Right lobe of liver (tissue), 6 donors: ENCODE measurements at places on chromosomes 3 and 15.

- no peaks in the 10 kb centered on the region for H3K4me1 ChIP-seq
- no peak overlapping the region for H3K4me3 ChIP-seq
- H3K27ac ChIP-seq: no peak overlapping the region
These were observed 249.2 kb downstream of the DOCK3 start for GRCh38 chr3:50923955-50924354.

DNA sequence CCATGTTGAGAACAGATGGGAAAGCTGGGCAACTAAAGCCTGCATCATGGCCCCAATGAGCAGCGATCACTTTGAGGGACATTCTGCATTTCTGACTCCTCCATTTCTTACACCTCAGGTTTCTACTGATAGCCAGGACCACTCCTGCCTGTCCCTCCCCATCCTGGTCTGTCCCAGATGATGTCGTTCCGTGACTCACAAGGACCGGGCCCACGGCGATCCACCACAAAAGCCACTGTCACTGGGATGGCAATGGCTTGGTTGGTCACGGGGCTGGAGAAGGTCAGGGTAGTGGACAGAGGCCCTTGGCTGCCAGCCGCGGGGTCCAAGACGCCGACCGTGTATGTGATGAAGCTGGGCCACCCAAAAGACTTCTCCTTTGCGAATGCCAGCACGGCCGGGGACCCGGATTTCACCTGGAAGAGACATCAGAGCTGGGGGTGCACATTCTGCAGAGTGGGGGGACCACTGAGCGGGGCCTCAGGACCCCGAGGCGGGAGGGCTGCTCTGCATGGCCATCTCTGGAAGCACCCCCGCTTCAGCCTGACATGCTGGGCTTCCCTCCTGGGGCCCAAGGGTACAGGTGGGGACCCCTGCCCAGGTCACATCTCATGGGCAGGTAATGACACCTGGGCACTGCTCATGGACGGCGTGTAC is 100.4 kb downstream of the NUP210 start:
- no peak for DNase-seq
- H3K27me3 ChIP-seq: no peaks in the 10 kb centered on the region
- no peaks in the 10 kb centered on the region for H3K36me3 ChIP-seq
- no peaks in the 10 kb centered on the region for H3K4me1 ChIP-seq

- no peaks in the 10 kb centered on the region for H3K36me3 ChIP-seq
- no peak overlapping the region for H3K27ac ChIP-seq
- DNase-seq: no peak
- H3K4me3 ChIP-seq: no peak overlapping the region
These were observed 557.6 kb upstream of the ADAMTS9 start for GRCh38 chr3:65245133-65246063.

- no peaks in the 10 kb centered on the region for H3K27me3 ChIP-seq
- DNase-seq: peak; percentile 44
- no peak overlapping the region for H3K4me3 ChIP-seq
- H3K36me3 ChIP-seq: no peaks in the 10 kb centered on the region
- H3K4me1 ChIP-seq: no peaks in the 10 kb centered on the region
- no peak overlapping the region for H3K27ac ChIP-seq
These were observed 16.8 kb upstream of the MCCC1 start for GRCh38 chr3:183116025-183116614.

DNA sequence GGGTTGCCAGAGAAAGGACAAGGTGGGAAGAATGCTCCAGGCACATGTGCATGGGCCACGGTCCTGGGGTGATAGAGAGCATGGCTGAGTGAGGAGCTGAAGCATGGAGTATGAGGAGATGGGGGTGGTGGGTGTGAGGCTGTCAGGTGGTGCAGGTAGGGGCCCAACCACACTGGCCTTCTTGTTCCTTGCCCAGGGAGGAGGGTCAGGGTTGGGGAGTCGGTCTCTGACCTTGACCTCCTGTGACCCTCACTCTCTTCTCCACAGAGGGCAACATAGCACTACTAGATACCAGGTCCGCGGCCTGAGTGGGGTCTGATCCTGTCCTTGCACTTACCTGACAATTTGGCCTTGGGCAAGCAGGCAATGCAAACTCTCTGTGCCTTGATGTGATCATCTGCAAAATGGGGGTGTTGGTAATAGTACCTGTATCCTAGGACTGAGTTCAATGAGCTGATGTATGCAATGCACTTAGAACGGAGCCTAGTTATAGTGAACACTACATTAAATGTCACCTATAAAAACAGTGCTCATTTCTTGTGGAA is 75.2 kb downstream of the EEFSEC start:
- H3K27me3 ChIP-seq: no peaks in the 10 kb centered on the region
- no peaks in the 10 kb centered on the region for H3K4me1 ChIP-seq
- no peak overlapping the region for H3K27ac ChIP-seq
- no peak for DNase-seq
- H3K36me3 ChIP-seq: no peaks in the 10 kb centered on the region
- no peak overlapping the region for H3K4me3 ChIP-seq

DNA sequence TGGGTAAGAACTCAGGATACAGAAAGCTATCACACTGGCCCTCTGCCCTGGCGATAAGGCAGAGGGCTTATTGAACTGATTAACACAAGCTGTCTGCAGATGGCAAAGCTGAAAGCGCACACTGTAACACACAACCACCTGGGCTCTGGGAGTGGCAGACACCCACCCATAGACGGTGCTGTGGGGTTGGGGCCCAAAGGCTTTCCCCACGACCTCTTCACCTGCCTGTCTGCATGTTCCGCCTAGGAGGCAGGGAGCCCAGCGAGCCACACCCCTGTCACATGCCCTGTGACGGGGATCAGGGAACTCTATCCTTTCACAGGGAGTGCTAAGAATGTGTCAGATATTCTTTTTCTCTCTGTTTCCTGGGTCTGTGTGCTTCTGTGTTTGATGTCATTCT is 12.1 kb upstream of the TFG start:
- no peak overlapping the region for H3K4me3 ChIP-seq
- DNase-seq: peak; percentile 79
- no peak overlapping the region for H3K27ac ChIP-seq

DNA sequence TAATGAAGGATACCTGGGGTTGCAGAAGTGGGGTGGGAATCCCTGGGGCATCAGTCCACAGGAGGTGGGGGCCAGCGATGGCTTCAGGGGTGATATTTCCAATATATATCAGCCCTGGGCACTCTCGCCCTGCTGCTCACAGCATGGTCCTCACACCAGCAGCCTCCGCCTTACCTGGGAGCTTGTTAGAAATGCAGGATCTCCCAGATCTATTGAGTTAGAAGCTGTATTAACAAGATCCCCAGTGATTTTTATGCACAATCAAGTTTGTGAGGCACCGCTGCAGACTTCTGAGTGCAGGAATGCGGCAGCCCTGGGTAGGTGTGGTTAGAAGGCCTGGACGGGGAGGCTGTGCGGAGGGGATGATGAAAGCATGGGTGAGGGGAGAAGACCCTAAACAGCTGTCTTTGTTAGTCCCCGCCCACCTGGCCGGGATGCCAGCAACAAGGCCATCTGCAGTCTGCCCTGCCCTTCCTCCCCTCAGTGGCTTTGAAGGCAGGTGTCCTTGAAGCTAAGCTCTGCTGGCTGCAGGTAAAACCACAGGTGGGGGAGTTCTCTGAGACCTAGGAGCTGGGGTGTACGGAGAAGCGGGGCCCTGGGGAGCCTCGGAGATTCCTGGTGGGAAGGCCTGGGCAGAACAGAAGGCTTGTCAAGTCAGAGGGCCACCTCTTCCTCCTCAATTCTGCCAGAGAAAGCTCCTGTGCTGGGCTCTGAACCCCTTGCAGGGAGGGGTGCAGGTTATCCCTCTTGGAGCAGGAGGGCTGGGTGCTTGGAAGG is 11.4 kb downstream of the FAM107A start:
- H3K36me3 ChIP-seq: no peaks in the 10 kb centered on the region
- no peak overlapping the region for H3K27ac ChIP-seq
- DNase-seq: peak; percentile 31
- H3K27me3 ChIP-seq: no peaks in the 10 kb centered on the region
- H3K4me3 ChIP-seq: no peak overlapping the region

GRCh38 chr15:39908186-39908585 is 11.9 kb downstream of the GPR176 start:
- H3K27ac ChIP-seq: no peak overlapping the region
- DNase-seq: no peak
- H3K4me3 ChIP-seq: no peak overlapping the region
- H3K36me3 ChIP-seq: no peaks in the 10 kb centered on the region
- no peaks in the 10 kb centered on the region for H3K4me1 ChIP-seq

GRCh38 chr15:55337160-55337559 is 18.1 kb downstream of the PIGB start:
- H3K27ac ChIP-seq: no peak overlapping the region
- no peak overlapping the region for H3K4me3 ChIP-seq
- no peaks in the 10 kb centered on the region for H3K27me3 ChIP-seq
- no peak for DNase-seq
- no peaks in the 10 kb centered on the region for H3K36me3 ChIP-seq

GRCh38 chr15:66965201-66965900 is 100.1 kb upstream of the SMAD3 start:
- no peaks in the 10 kb centered on the region for H3K27me3 ChIP-seq
- no peak for DNase-seq
- H3K4me3 ChIP-seq: no peak overlapping the region
- H3K27ac ChIP-seq: no peak overlapping the region
- H3K4me1 ChIP-seq: no peaks in the 10 kb centered on the region

DNA sequence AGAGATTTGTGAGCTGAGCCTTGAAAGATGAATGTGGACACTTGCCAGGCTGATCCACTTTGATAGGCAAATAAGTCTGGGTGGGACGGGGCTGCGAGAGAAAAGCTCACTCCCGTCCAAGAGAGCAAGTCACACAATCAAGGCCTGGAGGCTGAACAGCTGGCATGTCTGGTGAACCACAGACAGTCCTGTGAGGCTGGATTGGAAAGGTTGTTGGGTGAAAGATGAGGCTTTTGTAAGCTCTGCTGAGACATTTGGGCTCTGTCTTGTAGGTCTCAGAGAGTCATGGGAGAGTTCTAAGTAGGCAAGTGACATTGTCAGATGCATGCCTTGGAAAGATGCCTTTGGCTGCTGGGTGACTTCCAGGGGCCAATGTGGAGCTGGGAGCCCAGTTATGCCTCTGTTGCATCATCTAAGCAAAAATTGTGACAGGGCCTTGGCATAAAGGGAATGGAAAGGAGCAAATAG is 38.5 kb downstream of the RPLP1 start:
- DNase-seq: peak; percentile 91
- no peaks in the 10 kb centered on the region for H3K27me3 ChIP-seq
- no peak overlapping the region for H3K4me3 ChIP-seq

DNA sequence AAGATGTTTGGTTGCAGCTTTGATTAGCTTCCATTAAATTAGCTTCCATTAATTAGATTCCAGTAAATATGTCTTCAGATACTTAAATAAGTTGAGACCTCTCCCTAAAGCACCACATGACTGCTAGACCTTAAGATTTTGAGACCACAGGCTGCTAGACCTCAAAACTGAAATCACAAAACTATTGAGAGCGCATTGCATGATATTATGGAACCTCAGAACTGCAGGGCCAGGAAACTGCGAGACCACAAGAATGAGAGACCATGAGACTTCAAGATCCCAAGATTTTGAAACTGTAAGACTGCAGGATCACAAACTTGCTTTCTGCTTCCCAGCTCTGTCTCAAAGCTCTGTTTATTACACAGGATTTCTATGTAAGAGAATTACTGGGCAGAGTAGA is 87.4 kb downstream of the TRIM42 start:
- H3K4me1 ChIP-seq: no peaks in the 10 kb centered on the region
- H3K27ac ChIP-seq: no peak overlapping the region
- DNase-seq: no peak
- H3K36me3 ChIP-seq: no peaks in the 10 kb centered on the region
- H3K4me3 ChIP-seq: no peak overlapping the region

DNA sequence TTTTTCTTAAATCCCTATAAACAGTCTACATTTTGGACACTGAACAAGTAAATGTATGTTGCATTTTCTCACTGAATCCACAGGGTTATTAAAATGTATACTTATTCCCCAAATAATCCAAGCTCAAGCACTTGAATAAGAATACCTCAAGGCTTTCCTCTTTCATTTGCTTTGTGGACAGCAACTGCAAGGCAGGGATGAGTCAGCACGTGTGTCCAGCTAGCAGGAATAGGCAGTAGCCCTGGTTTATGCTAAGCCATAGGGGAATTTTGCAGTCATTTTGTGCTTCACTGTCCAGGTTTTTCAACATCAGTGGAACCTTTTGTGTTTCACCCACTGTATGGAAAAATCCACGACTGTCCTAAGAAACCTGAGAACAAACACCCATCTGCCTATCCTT is 96.7 kb upstream of the KCNMB2 start:
- H3K4me1 ChIP-seq: no peaks in the 10 kb centered on the region
- DNase-seq: no peak
- H3K36me3 ChIP-seq: no peaks in the 10 kb centered on the region
- H3K27ac ChIP-seq: no peak overlapping the region

- no peak for DNase-seq
- H3K4me1 ChIP-seq: no peaks in the 10 kb centered on the region
- no peak overlapping the region for H3K27ac ChIP-seq
- H3K4me3 ChIP-seq: no peak overlapping the region
- H3K36me3 ChIP-seq: no peaks in the 10 kb centered on the region
These were observed 257.4 kb downstream of the PLOD2 start for GRCh38 chr3:145903472-145904013.

- H3K36me3 ChIP-seq: no peaks in the 10 kb centered on the region
- H3K27ac ChIP-seq: no peak overlapping the region
- DNase-seq: no peak
- no peaks in the 10 kb centered on the region for H3K27me3 ChIP-seq
These were observed 118.4 kb downstream of the CTNNB1 start for GRCh38 chr3:41317718-41318117.

- no peak for DNase-seq
- no peaks in the 10 kb centered on the region for H3K36me3 ChIP-seq
- no peaks in the 10 kb centered on the region for H3K27me3 ChIP-seq
These were observed 307.8 kb upstream of the AGTR1 start for GRCh38 chr3:148389916-148390315.

GRCh38 chr3:36380221-36381031 is at the start of gene STAC:
TSS of gene STAC (plus strand) at chr3:36380504. CDS start at chr3:36380644, 140 bp downstream.
- H3K27ac ChIP-seq: no peak within 1 kb of the TSS
- H3K4me1 ChIP-seq: no peaks in the 10 kb centered on the region
- DNase-seq: no peak
- no peaks in the 10 kb centered on the region for H3K36me3 ChIP-seq

DNA sequence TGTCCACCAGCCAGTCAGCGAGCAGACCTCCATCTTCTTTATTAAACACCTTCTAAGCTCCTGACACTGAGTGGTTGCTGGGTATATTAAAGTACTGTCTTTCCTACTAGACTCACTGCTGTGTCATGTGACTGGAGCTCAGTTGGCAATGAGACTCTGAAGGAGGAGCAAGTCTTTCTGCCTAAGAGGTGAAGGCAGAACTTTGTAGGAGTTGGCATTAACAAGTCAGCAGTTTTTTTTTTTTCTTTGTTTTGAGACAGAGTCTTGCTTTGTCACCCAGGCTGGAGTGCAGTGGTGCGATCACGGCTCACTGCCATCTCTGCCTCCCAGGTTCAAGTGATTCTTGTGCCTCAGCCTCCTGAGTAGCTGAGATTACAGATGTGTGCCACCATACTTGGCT is 62.2 kb downstream of the ABHD5 start:
- no peak for DNase-seq
- H3K4me1 ChIP-seq: no peaks in the 10 kb centered on the region
- no peaks in the 10 kb centered on the region for H3K36me3 ChIP-seq
- no peaks in the 10 kb centered on the region for H3K27me3 ChIP-seq
